ENCODE measurements at places on chromosomes 5 and 9.
A peak's percentile ranks its signal among the peaks of the same experiment; 100 is the strongest.

GRCh38 chr9:87651431-87651830, 74.5 kb upstream of the CTSL start:
- DNase-seq = no peak

- no peak for DNase-seq
Measured at GRCh38 chr9:69753830-69754229, 6.0 kb downstream of the PTAR1 start.

DNA sequence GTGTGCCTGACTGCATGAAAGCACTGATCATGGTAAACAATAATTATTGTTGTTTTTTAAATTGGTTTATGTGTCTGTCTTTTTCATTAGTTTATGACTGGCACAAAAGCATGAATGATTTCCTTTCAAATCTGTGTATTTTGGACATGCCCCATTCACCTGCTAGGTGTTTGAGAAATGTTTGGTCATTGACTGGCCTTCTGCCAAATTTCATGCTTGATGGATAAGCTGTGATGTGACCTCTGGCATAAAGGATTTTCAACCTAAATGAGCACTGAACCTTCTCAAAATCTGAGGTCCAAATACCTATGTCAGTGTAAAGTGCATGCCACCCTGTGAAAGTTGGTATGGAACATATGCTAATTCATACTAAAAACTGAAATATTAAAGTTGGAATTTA, 204.5 kb downstream of the BRINP1 start:
- no peak for DNase-seq

- no peak for DNase-seq
Measured at GRCh38 chr5:54257366-54258118, 52.8 kb downstream of the ARL15 start.

- DNase-seq = no peak
Measured at GRCh38 chr5:126920291-126920690, 110.1 kb downstream of the MARCHF3 start.

DNA sequence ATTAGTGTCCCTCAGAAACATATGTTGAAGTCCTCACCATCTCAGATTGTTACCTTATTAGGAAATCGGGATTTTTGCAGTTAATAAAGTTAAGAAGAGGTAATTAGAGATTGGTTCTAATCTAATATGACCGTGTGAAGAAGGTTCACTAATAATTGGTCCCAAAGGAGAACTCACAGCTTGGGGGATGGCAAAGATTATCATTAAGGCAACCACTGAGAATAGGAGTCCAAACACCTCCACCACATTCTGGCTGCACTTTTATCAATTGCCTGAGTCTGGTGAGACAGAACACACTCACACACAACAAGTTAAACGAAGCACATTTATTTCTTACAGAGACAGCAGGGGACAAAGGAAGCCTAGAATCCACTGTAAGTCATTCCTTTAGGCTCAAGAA, 94.9 kb upstream of the PRDM9 start:
- no peak for DNase-seq

DNA sequence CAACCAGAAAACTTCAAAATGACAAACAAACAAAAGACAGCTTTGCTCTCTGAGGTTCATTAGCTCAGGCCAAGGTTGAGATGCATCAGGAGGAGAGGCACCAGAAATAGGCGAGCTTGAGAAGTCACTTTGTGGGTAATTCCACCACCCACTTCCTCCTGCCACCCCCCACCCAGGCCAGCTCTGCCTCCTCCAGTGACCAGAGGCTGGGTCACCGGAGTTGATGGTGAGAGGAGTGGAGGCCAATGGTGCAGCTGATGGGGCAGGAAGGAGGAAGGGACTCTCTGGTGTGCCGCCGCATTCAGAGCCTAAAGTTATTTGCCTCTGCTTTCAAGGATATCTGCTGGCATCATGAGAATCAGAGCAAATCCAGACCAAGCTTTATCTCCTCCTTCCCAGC, 73.8 kb upstream of the ASTN2 start:
- DNase-seq = no peak

GRCh38 chr5:65674749-65675148, 47.2 kb downstream of the SGTB start:
- DNase-seq = no peak

GRCh38 chr5:39021413-39021812, 52.8 kb downstream of the RICTOR start:
- no peak for DNase-seq

- no peak for DNase-seq
Measured at GRCh38 chr5:91910247-91910646, 527.1 kb upstream of the ARRDC3 start.

DNA sequence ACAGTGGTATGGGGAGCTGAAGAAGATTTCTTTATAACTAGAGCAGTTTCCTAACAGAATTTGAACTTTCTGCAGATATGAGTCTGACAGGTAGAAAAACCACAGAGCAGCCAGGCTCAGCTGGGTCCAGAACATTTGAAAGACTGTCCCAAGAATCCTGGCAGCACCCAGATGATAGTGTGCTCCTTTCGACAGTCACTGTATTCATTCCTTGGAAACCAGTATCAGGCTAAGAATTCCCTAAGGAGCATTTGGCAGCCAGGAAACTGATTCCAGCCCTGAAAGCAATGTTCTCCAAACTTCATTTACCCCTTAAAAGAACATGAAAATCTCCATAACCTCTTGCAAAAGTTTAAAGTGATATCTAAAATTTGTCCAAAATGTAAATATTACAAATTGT, 123.0 kb upstream of the MTAP start:
- DNase-seq = no peak

GRCh38 chr9:36867672-36868471, 166.2 kb downstream of the PAX5 start:
- DNase-seq = no peak

GRCh38 chr5:73152411-73153388, 20.3 kb upstream of the TMEM174 start:
- no peak for DNase-seq

DNA sequence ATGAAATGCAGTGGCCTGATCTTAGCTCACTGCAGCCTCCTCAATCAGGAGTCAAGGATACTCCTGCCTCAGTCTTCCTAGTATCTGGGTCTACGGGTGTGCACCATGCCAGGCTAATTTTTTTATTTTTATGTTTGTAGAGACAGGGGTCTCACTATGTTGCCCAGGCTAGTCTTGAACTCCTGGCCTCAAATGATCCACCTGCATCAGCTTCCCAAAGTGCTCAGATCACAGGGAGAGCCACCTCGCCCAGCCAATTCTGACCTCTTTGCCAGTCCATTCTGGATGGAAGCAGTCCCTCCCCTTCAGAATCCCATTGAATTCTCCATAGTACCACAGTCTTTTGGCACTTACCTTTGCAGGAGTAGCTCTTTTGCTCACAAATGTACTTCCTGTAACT, 1.7 kb upstream of the CANX start:
- no peak for DNase-seq

- no peak for DNase-seq
Measured at GRCh38 chr5:123086376-123087055, 2.5 kb upstream of the PRDM6 start.

DNA sequence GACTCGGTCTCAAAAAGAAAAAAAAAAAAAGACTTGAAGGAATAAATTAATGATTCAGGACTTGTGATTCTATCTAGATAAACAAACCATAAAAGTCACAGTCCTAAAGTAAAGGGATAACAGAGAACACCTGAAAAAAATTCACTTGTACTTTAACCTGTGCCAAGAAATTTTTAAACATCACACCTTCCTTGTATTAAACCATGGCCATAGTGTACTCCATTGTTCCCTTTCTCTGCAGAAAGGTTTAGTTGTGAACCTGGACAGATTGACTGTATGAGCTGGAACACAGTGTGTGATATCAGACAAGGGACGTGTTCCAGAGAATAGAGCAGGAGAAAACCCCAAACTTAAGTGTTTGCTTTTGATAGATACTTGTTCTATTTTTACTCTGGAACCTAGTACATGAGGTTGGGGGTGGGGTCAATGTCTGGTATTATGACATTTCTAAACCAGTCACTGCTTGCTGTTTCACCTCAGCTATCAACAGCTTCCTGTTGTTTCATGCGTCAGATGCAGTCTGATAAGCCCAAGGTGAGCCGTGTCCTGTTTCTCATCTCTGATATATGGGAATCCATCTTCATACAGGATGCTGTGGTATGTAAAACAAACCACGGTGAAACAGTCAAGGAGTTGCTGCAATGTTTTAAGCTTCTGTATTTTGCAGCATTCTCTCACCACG, 62.5 kb upstream of the ITGA1 start:
- peak; percentile 35 for DNase-seq

- no peak for DNase-seq
Measured at GRCh38 chr9:22035591-22036011, 26.5 kb upstream of the CDKN2B start.

GRCh38 chr5:166991601-166992000, 1299.8 kb upstream of the WWC1 start:
- no peak for DNase-seq

- no peak for DNase-seq
Measured at GRCh38 chr5:56522960-56523359, 289.8 kb upstream of the ANKRD55 start.

DNA sequence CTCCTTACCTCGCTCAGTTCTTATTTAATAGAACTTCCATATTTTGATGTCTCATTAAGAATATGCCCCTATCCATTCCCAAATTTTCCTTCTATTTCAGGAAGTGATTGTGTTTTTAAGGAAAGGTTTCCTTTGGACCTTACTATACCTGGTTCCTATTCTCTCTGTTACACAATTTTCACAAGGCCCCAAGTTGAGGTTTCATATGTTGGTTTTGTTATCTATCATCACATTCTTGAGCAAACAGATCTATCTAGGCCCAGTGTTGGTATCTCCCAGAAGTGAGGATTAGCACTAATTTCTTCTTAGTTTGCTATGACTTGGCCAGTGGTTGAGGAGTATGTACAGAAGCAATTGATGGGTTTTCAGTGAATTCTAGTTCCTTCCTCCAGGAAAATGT, 41.5 kb downstream of the ALG2 start:
- DNase-seq = no peak

GRCh38 chr5:172541099-172541772, 86.9 kb upstream of the SH3PXD2B start:
- DNase-seq = no peak

GRCh38 chr5:163551156-163551555, 45.7 kb downstream of the MAT2B start:
- DNase-seq = no peak

DNA sequence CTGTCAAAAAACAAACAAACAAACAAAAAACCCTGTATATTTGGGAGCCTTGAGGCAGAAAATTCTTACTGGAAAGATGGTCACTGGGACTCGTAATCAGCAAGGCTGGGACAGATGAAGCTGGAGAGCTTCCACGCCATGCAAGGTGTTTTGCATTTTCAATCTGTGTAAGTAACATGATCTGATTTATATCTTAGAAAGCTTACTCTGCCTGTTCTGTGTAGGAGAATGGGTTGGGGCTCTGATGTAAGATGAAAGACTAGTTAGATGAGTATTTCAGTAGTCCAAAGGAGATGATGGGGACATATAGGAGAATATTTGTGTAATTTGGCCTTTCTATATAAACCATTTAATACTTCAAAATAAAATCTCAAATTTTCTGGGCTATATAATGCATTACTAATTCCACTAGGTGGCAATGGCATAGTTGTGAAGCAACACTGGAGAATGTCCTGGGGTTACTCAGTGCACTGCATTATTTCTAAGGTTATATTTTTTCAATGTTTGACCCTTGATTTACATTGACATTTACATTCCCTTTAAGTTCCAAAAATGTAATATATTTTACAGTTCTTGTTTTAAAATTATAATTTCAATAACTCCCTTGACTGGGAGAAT, 21.9 kb upstream of the FSD1L start:
- no peak for DNase-seq

- no peak for DNase-seq
Measured at GRCh38 chr5:129716235-129716634, 31.7 kb upstream of the MINAR2 start.

DNA sequence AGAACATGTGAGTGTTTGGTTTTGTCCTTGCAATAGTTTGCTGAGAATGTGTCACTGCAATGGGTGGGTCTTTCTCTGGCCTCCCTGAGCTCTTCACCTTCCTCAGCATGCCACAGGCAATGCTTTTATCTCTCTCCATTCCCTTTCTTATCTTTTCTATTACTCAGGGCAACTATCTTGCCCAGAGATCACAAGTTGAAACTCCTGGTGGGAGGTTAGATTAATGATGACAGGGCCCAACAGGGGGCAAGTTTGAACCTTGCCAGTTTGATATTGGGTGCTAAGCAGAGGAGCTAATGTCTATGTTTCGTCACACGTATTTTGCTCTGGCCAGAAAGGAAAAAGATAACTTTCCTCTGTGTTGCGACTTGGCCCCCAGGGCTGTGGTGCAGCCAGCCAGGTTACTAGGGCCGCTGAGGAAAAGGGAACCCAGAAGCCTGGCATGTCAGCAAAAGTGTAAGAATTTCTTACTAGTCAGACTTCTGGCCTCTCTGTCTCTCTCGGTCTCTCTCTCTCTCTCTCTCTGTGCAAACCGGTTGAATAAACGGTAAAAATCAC, 299.3 kb upstream of the POU5F2 start:
- no peak for DNase-seq

- DNase-seq = no peak
Measured at GRCh38 chr5:172414531-172415361, 39.6 kb downstream of the SH3PXD2B start.

GRCh38 chr5:108641596-108641995, 106.1 kb upstream of the FER start:
- no peak for DNase-seq

DNA sequence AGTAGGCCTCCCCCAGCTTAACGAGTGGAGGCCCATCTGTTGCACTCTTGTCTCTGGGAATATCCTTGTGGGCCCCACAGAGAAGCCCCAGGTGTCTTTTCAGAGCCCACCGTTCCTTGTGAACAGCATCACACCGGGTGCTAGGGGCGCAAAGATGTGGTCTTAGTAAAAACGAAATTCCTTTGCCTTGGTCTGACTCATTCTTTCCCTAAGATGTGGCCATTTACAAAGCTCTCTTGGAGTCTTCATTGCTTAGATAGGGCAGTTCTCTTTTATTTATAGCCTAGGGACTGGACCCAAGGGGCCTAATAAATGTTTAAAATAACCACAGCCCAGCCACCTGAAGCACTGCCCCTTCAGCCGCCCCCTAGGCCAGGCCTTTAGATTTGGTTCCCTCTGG, 52.8 kb upstream of the RPL26L1 start:
- DNase-seq = no peak

GRCh38 chr9:109311286-109311685, 9.6 kb downstream of the EPB41L4B start:
- no peak for DNase-seq

Measured in activated CD4-positive, alpha-beta T cell treated with anti-CD3 and anti-CD28 coated beads, Interleukin-2, amount 50 U/mL, for 4 hours (primary cell).